ENCODE measurements at places on chromosomes 12 and 14.

GRCh38 chr12:109994401-109995175 lies 1.6 kb downstream of the GIT2 start:
- no peak for DNase-seq

- no peak for DNase-seq
Observed at GRCh38 chr14:75794615-75795038, 133.6 kb downstream of the TTLL5 start.

DNA sequence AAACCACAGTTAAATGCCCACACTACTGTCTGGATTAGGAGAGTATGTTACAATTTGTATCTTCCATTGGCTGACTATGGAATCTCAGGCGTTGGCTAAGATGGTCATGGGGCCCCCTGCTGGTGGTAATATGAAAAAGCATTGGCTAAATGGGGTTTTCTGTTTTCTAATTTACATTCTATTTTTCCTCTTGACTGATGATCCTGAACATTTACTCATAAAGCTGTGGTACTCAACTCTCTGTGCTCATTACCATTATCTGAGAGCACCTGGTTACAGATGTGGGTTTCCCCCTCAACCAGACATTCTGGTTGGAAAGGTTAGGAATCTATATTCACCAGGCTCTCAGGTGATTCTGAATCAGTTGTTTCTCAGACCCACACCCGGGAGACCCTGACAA lies 64.8 kb downstream of the WSCD2 start:
- no peak for DNase-seq

- no peak for DNase-seq
Observed at GRCh38 chr12:72605975-72606374, 333.8 kb downstream of the TRHDE start.

- DNase-seq: no peak
Observed at GRCh38 chr12:107169200-107169599, 75.9 kb upstream of the CRY1 start.

DNA sequence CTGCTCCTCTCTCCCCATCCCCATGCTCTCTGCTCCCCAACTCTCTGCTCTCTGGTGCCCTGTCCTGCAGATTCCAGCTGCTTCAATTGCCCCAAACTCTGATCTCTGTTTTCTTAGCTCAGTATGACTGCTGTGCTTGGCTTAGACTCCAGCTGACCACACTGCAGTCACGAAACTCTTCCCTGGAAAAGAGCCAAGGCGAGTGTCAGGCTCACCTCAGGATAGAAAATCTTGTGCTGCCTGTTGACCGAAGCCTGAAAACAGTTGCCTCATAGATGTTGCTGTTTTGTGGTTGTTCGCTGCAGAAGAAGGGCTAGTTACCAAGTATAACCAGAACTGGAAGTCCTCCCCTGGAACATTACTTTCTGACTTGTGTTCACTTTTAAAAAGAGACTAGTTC lies 6.7 kb upstream of the STON2 start:
- no peak for DNase-seq

DNA sequence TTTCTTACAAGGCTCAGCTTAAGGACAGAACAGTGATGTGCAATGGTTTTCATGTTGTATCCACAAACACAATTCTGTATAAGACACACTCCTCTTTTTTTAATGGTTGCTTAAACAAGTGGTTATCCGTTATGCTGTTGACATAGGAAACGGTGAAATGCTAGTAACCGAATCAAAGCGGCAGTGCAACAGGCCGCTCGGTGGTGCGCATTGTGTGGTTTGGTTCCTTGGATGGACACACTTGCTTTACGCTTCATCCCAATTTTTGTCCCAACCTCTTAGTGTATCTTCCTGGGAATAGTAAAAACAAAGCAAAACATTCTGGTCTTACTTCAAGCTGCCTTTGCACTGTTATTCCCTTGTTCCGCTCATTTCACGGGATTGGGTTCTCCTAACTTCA lies 650 bp upstream of the PTGER2 start:
- no peak for DNase-seq

- DNase-seq: no peak
Observed at GRCh38 chr12:65672441-65672840, 151.8 kb upstream of the HMGA2 start.
